ENCODE measurements at places on chromosomes 5 and 9.

DNA sequence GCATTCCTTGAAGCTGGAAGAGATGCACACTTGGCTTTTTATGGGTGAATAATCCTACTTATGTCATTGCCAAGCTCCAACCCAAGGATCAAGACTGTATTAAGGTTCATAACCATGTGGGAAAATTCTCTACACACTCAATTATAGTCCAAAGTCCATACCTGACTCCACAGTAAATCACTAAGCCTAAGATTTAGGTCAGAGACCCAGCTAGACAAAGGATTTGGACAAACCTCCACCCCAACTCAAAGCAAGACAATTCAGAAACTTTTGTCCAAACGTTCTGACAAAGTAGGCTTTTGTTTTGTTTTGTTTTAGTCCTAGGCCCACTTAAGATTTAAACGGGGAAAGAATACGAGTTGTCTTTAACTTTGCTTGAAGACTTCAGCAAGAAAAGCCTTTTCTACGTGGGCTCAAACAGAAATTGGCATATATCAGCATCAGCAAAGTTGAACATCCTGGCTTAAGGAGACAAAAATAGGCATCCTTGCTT is 1.7 kb downstream of the MEGF9 start:
- no peak for DNase-seq

GRCh38 chr5:119009131-119009530 is 20.8 kb upstream of the DTWD2 start:
- DNase-seq = no peak

GRCh38 chr9:6942406-6942805 is 184.6 kb downstream of the KDM4C start:
- DNase-seq = no peak

GRCh38 chr5:52725808-52726207 is 61.9 kb upstream of the ITGA1 start:
- no peak for DNase-seq

DNA sequence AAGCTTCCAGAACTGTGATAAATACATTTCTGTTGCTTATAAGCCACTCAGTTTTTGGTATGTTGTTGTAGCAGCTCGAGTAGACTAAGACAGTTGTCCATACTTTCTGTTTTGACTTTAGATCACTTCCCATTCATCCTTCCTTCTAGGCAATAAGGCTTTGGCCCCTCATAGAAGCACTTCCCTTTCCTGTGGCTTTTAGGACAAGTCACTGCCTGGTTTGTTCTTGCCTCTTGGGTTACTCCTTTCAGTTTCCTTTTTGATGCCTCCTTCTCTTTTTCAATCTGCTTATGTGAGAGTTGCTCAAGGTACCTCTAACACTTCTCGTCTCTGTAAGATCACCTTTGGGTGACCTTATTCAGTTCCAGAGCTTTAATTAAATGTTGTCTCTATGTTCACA is 72.4 kb upstream of the NTRK2 start:
- DNase-seq = no peak

DNA sequence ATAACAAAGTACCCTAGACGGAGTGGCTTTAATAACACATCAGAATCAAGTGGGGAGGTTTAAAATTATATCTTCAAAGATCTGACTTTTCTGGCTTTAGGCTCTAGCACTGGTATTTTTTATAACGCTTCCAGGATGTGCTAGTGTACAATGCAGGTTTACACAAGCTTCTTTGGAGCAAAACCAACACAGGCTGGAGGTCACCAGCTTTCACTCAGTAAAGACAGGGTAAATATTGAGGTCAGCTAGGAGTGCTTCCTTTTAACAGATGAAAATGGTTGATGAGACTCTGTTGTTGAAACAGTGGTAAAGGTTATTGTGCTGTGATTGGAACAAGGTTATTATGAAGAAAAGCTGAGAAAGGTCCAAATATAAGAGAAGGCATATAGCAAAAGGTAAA is 414.2 kb downstream of the TAF11L14 start:
- no peak for DNase-seq

DNA sequence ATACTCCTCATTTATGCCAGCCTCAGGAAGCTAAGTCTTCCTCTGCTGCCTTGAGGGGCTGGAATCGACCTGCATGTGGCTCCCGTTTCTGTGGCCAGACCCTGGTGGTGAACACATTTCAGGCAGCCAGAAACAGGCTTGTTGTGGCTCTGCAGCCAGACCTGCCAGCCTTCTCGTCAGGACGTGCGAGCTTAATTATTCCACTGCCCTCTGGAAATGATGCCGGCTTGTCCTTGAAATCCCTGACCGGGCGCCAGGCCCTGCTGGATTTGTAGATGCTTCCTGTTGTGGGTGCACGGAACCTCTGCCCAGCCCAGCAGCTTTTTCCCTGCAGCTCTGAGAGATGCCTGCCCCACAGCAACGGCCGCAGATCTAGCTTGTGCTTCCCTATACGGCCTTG is 41.6 kb downstream of the PDZD2 start:
- no peak for DNase-seq

DNA sequence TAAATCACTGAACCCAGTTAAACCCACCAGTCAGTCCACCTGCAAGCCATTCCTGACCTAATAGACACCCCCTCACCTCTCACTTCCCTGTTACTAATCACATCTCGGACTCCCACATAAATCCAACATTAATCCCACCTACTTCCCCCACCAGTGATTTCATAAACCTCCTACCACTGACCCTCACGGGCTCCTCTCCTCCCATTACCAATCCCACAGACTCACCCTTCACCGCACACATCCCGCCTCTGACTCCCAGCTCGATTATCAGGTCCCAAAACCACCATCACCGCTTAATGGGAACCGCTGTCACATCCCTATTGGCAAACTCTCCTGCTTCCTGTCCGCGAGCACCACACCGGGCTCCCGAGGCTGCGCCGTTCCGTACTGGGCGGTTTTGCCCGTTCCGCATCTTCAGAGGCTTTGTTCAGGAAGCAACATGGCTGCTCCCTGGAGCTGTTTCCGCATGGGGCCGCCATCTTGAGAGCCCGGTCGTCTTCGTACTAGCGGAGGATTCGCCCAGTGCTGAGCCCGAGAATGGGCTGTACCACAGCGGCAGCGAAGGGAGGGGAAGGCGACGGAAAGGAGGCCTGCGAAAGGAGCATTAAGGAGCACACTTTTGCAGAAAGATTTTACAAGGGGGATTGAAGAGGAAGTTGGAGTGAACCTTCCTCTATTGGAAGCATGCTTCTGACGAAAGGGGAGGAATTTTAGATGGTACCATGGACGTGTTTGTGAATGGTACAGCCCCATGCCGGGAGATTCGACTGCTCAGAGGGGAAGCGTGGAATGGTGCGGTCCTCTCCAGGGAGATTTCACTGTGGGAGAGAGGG is at the start of gene ZNF300:
ZNF300 (minus strand) TSS at position 502 of the 833 bp plus-strand sequence. CDS start 1,825 bp downstream, outside the sequence.
- DNase-seq = peak; percentile 83

- DNase-seq = peak; percentile 28
Observed at GRCh38 chr9:17906176-17906840, 327.4 kb downstream of the SH3GL2 start.

DNA sequence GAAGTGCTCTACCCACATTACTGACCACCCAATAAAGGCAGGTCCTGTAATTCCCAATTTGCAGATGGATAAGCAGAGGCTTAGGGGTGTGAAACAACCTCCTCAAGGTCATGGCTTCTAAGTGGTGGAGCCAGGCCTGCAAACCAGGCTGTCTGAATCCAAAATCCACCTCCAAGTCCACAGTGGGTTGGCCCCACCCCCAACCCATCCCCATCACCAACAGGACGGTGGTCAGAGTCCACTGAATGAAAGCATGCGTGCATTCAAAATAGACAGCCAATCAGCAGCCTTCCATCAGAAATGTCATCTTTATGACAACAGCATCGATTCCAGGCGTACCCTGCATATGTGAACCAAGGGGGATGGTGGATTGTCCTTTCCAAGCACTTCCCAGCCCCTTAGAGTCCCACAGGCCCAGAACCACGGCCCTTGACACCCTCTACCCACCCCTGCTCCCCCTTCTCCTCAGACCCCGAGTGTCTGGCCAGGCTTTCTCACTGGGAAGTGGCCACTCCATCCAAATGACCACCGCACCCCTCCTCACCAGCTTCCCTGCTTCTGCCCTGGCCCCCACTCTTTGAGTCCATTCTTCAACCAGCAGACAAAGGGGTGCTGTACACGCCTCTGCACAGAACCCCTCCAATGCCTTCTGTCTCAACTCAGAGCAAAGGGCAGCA is 133.1 kb downstream of the KCNIP1 start:
- DNase-seq = no peak

DNA sequence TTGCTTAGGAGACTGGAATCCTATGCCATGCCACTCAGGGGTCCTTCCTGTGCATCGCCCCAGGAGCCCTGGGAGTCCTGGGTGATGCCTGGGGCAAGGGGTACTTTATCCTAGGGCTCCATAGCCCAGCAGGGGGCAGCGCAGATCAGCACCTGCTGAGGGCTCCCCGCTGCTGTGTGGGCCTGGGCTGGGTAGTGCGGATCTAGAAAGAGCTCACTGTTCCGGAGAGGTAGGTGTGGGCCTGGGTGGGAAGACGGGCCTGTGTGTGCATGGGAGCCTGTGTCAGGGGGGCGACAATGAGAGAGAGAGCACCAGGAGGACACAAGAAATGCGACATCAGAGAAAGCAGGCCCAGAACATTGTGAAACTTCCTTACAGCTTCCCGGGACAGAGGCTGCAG is 11.4 kb upstream of the DAB2IP start:
- no peak for DNase-seq

DNA sequence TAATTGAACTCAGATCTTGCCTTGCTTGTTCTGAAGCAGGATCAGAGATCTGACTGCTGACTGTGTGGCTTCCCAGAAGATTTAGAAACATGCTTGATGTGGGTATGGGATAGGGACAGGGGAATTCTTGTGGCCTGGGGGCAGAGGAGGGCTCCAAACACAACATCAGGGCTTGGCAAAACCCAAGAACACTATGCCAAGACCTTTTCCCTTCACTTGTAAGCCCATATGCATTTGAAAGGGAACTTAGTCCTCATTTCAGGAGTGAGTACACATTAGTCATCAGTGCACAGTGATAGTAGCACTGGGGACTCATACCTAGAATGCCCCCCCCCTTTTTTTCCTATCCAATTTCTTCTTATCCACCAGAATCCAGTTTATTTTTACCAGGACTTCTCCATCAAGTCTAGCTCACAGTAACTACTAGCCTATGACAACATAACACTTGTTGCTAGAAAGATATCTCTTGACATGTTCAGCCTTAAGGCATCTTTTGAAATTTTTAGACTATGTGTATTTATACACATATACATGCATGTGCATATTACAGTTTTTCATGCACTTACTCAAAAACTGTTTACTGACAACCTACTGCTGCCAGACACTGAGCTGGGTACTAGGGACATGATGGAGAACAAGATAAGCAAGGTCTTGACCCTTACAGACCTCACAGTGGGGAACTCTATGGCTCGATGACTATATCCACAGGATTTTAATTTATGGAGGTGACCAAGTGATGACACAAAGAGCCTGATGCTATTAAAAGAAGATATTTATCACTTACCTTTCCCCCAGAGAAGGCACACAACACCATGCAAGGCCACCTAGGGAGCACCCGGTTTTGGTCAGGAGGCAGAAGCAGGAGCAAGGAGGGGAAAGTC is 158.3 kb upstream of the MAP3K1 start:
- no peak for DNase-seq

DNA sequence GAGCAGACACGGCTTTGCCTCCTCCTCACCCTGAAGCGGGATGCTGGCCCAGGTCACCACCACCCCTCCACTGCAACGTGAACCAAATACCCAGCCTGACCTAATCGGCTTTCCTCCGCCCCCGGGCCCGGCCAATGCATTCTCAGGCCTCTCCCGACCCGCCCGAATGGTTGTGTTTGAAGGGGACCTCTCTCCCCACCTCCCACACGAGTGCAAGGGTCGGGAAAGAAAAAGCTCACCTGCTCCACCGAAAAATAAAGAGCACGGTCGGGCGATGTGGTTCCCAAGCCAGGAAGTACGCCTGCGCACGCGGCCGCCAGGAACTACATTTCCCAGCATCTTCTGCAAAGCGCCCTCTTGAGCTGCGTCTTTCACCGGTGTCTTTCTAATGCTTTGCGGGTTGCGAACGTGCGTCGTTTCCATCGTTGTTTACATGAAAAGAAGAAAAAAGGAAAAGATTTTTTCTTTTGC is at the start of gene ZNF883:
ZNF883 (minus strand) TSS at position 282 of the 471 bp plus-strand sequence.
- peak; percentile 58 for DNase-seq

DNA sequence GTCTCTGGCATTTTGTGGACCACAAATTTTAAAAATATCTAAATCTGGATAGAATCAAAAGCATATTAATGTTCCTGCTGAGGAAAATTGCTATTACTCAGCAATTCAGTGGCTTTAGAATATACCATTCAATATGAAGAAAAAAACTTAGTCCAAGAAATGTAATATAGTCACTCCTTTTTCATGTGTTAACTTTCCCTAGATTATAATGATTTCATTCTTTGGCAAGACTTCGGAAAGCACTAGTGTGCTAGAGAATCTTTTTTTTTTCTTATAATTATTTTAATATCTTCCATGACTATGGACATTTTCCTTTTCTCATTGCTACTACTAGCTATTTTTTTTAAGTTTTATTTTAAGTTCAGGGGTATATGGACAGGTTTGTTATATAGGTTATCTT is 102.4 kb upstream of the FAM174A start:
- DNase-seq = no peak

- DNase-seq = no peak
Observed at GRCh38 chr9:78406146-78406545, 109.2 kb downstream of the PSAT1 start.

DNA sequence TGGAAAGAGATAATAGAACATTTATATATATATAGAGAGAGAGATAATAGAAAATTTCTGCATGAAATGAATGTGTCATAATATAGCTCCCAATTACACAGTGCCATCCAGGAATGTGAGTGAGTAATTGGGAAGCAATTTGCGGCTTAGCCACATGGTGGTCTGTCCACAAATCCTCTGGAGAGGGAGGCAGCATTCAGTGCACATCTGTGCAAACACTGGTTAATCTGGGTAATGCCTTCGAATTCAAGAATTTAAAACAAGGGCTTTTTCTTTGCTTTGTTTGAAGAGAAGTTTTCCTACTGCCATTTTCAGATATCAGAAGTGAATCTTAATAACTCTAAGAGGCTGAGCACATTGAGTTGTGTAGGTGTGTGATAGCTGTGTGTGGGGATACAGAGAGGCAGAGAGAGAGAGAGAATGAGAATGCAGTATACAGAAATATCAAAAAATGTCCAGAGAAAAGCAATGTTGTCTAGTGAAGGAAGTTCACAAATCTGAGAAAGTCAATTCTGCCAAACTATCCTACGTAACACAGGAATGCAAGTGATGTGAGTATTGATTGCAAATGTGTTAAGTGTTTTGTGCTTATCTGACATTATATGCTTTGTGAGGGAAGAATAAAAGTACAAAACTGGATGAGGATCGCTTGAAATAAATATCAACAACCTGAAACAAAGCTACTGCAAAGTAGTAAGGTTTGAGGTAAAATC is 134.6 kb downstream of the EDIL3 start:
- no peak for DNase-seq

DNA sequence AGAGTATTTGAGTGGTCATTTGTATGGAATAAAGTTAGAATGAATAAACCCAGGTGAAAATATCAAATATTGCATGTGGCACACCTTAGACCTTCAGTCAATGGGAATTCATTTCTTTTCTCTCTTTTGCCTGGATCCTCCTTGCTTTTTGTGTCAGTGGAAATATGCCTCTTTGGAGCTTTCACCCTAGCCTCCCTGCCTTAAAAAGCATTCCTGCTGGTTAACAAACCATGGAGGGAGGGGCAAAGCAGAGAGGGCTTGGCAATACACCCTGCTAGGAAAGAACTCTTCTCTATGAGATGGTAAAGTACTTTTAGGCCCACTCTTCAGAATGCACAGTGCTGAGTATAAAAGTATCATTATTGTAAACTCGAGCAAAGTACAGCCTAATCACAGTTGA is 383.7 kb downstream of the DMAC1 start:
- no peak for DNase-seq

Measured in caudate nucleus (tissue), 63 donors.